Activated CD4-positive, alpha-beta T cell treated with anti-CD3 and anti-CD28 coated beads for 48 hours (primary cell): ENCODE measurements at places on chromosomes 3 and 15.

GRCh38 chr3:69326855-69327300, 59.0 kb downstream of the FRMD4B start:
- peak; percentile 71 for DNase-seq

- no peak for DNase-seq
Measured at GRCh38 chr3:116445311-116445841, at the start of gene LSAMP. Gene LSAMP, minus strand, starts transcription at chr3:116445487.

- no peak for DNase-seq
Measured at GRCh38 chr3:124964387-124964786, 29.8 kb upstream of the MUC13 start.

- DNase-seq = no peak
Measured at GRCh38 chr15:55710286-55710685, 32.7 kb downstream of the PRTG start.

- no peak for DNase-seq
Measured at GRCh38 chr3:124843047-124843446, 44.1 kb downstream of the ITGB5 start.

GRCh38 chr15:71484080-71484479, 326.3 kb upstream of the NR2E3 start:
- no peak for DNase-seq

GRCh38 chr15:44282101-44282500, 6.4 kb upstream of the GOLM2 start:
- DNase-seq = no peak
